ENCODE measurements at places on chromosomes 2 and 18. TPM values are rescaled to one million over a fixed set of nuclear protein-coding genes. Genes with fewer than 3 reads are reported as not detected.
A peak's percentile ranks its signal among the peaks of the same experiment; 100 is the strongest.

GRCh38 chr2:73070643-73071359, 711 bp downstream of the SFXN5 start:
- DNase-seq = no peak

GRCh38 chr2:230226051-230226551, 565 bp downstream of the SP140 start:
- no peak for DNase-seq

DNA sequence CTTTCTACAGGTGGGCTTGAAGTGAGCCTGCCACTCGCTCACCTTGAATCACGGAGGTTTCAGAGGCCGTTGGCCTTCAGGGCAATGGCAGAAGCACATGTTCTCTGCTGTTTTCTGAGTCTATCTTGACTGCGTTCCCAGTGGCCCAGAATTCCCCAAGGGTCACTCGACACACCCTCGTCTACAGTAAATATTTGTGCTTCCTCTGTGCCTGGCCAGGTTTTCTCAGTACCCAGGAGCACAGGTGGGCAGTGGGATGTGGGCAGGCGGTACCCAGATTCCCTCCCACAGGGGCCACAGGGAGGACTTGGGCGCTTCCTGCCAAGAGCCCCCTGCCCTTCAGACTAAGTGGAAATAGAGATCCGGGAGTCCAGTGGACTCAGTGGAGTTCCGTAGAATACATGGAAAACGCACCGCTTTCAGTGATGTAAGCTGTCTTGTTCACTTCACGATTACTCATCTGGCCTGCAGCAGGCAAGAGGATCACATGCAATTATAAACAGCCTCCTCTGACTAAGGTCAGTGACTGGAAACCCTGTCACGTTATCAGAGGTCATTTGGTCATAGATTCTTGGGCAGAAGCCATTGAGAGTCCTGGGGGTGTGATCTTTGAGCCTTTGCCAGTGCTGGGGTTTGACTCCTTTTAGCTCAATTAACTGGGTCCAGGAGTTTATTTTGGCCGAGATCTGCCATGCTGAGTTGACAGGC, 179.8 kb downstream of the NEDD4L start:
- DNase-seq = peak; percentile 81

GRCh38 chr2:228367356-228367755, 185.9 kb upstream of the SPHKAP start:
- DNase-seq = no peak

GRCh38 chr2:141468761-141469160, 662.1 kb downstream of the LRP1B start:
- DNase-seq = no peak

- DNase-seq = no peak
Observed at GRCh38 chr2:71891719-71892422, 255.8 kb downstream of the CYP26B1 start.

GRCh38 chr2:74278176-74278575, 65.0 kb downstream of the SLC4A5 start:
- DNase-seq = no peak

GRCh38 chr18:79405781-79406575, 10.2 kb downstream of the NFATC1 start:
- no peak for DNase-seq

GRCh38 chr18:79556829-79557585, 122.6 kb upstream of the CTDP1 start:
- DNase-seq = no peak

DNA sequence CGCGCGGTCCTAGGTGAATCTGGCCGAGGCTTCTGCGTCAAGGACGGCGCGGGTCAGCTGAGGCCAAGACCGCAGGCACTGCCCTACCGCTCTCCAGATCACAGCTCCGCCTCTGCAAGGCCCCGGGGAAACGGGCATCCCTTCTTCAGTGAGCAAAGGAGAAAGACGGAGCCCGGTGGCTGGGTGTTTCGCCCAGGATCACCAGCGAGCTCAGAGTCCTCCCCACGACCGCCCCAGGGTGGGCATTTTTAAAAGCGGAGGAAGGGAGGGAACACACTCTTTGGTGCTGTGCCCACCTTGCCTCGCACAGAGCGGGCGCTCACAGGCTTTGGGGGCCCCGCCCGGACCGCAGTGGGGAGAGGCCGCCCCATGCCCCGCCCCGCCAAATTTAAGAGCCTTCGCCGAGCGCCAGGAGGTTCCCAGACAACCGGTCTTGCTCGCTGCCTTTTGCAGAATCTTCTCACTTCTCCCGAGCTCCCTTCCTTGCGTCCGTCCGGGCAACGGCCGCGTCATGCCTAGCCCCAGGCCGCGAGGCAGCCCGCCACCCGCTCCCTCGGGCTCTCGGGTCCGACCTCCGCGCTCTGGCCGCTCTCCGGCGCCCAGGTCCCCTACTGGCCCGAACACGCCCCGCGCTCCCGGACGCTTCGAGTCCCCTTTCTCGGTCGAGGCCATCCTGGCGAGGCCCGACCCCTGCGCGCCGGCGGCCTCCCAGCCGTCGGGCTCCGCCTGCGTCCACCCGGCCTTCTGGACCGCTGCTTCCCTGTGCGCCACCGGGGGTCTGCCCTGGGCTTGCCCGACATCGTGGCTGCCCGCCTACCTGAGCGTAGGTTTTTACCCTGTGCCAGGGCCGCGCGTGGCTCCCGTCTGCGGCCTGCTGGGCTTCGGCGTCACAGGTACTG, at the start of gene NOTO:
Gene NOTO (plus strand): TSS at position 419 of the 899 bp plus-strand sequence. CDS start 93 bp downstream, at position 512.
- DNase-seq = no peak

DNA sequence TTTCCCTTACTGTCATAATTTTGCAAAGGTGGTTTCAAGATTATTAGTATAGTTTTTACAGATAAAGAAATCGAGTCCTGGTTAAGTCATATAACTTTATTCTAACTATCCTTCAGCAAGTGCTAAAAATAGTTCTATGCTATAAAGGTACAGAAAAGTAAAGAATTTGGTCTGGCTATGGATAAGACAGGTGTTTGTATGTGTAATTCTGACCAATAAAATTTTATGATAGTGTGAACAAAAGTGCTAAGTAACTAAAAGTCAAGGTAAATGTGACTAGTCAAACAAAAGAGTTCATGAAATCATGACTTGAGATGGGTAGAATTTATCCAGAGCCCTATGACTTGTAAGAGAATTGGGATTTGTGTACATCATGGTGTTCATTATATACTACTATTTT, 140.7 kb downstream of the COMMD1 start:
- DNase-seq = no peak

DNA sequence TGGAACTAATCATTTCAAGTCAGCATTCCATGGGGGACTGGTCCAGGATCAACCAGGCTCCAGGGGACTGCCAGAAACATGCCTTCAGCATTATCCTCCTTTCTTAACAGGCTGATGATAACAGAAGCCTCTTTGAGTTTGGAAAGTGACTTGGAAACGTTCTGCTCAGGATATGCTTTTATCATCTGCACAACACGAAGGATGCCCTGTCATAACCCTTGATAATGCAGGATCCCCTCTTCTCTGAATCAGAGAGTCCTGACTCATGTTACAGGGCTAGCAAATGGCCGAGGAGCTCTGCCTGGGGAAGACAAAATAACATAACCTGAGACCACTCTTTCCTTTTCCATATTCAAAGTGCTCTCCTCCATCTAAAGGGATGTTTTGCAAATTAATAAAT, 6.7 kb downstream of the SCYGR3 start:
- DNase-seq = no peak

DNA sequence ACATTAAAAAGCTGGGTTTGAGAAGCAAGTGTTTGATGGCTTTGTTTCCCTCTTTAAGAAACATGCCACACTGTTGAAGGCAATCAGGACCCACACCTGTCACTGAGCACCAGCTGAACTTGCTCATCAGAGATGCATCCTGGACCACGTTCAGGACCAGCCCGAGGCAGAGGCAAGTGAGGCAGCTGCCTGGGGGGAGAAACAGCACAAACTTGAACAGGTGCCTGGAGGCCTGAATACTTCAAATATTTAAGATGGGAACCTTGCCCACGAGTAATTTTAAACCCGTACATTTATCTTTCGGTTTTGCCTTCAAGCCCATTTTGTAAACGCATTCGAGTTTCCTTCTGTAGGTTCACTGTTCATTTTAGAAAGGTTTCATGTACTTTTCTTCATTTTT, 421.3 kb downstream of the NYAP2 start:
- DNase-seq = no peak

GRCh38 chr18:69400253-69400975, at the start of gene DOK6:
DOK6 (plus strand) TSS chr18:69400888.
- peak; percentile 65 for DNase-seq

DNA sequence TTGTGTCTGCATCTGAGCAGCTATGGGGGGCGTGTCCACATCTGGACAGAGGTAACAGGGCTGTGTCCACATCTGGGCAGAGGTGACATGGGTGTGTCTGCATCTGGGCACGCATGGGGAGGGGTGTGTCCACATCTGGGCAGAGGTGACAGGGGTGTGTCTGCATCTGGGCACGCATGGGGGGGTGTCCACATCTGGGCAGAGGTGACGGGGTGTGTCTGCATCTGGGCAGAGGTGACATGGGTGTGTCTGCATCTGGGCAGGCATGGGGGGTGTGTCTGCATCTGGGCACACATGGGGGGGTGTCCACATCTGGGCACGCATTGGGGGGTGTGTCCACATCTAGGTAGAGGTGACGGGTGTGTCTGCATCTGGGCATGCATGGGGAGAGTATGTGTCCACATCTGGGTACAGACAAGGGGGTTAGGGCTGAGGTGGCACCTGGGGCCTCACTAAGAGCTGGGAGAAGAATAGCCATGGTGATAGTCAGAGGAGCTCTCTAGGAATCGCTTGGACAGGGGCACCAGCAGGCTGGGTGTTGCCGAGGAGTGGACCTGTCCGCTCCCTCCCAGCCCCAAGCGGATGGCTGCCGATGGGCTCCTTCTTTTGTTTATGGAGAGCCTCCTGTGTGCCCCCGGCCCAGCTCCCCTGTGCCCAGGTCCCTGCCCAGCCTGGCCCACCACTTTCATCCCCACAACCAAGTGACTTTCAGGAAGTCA, 177.8 kb downstream of the EIPR1 start:
- DNase-seq = no peak

Gene SEPTIN10
- total RNA-seq = 164 TPM

Gene MDH1B
- 0.64 TPM for total RNA-seq

Gene RGPD3
- 0.05 TPM for total RNA-seq

Gene UGT1A3
- not detected for total RNA-seq

Gene TSGA10
- 8.1 TPM for total RNA-seq

Gene TSPYL6
- not detected for total RNA-seq

Gene UGT1A8
- not detected for total RNA-seq
